Activated naive CD4-positive, alpha-beta T cell treated with Interleukin-2 at 50 U/mL for 16 hours (primary cell): ENCODE measurements at places on chromosomes 2 and 18.

DNA sequence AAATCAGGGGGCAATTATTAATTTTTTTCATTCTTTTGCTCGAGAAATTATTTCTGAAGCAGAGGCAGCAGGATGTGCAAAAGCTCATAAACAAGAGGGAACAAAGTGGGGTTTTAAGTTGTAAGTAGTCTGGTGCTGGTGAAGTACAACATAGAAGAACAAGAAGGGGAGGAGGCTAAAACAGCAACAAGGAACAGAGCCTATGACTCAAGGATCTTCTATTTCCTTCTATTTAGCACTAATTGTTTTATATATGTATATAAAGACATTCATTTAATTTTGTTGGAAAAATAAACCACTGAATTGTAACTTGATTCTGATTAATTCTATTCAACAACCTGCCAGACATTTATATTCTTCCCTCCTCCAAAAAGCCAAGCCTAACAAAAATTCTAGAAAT lies 35.0 kb downstream of the YES1 start:
- no peak for DNase-seq

- DNase-seq: no peak
Measured at GRCh38 chr2:72139874-72140620, 7.6 kb downstream of the CYP26B1 start.

GRCh38 chr18:53509886-53510285 lies 714.6 kb downstream of the MBD2 start:
- no peak for DNase-seq

GRCh38 chr18:57428221-57429150 lies 6.7 kb upstream of the ONECUT2 start:
- DNase-seq: no peak

- no peak for DNase-seq
Measured at GRCh38 chr2:175002547-175003274, 2.5 kb downstream of the CHN1 start.

DNA sequence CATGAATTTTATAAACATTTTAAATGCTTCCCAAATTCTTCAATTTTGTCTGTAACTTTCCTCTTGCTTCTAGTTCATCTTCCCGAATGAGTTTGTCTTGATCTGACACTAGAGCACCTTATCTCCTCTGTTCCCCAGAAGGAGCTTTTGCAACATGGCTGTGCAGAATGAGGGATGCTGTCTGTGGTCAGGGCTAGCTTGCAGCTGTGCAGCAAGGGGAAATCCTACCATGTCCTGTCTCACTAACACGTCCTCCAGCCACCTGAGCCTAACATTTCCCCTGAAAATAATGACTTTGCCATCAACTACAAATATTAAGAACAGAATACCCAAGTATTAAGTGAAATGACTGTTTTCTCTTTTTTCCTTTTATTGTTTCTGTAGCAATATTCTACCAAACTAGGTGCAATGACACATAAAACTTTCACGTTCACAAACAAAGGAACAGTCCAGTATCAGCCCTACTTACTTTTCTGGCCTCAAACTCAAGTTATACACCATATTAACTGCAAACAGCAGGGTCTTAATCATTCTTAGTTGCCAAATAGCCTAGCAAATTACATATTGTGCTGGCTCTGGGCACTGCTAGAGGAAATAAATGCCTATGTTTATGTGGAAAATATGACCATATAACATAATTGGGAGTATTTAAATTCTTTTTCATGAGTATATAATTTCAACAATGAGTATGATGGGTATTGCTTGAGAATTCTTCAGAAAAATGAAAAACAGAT lies 423.3 kb downstream of the CMPK2 start:
- no peak for DNase-seq

DNA sequence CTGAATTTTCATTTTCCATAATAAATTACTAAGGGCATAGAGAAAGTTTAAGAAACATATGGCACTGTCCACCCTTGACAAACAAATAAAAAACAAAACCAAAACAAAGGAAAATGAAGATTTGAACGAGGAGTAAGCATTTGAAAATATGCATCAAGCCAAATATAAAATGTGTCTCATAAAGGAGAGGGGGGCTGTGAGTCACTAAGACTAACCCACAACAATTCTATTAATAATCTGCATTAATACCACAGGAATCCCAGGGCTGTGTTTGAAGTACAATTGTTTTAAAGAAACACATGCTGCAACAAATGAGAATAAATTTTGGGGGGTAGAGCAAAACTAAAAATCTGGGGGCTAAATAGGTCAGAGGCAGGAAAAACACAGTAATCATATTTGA lies 53.8 kb upstream of the STK17B start:
- DNase-seq: no peak

DNA sequence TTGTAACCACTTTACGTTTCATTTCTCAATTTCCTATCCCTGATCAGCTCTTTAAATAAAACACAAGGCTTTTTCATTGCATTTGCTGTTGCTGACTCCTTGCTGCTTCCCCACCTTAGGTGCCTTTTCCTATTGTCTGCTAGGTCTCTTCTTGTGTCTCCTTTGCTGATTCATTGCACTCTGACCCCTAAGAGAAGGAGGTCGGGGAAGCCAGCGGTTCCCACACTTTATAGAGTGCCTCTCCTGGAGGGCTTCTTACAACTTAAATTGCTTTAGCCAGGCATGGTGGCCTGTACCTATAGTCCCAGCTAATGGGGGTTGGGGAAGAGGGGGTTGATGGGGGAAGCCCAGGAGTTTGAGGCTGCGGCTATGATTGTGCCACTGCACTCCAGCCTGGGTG lies 495.0 kb downstream of the DLGAP1 start:
- no peak for DNase-seq

- DNase-seq: no peak
Measured at GRCh38 chr18:3499501-3499900, 49.5 kb downstream of the TGIF1 start.

DNA sequence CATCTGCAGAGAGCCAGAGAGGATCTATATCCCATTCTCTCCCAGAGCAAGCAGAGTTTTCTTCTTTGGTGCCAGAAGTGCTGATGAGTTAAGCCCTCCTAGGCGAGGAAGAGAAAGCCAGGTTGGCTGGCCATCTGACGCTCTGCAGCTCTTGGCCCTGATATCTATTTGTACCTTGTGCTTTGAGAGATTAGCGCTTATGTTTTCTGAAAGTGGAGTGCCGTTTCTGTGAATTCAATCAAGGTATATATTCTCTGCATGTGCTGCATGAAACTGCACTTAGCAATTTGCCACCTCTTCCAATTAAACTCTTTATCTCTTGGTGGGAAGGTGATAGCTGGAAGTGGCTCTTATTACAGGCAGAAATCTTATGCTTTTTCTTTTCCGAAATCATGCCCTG lies 177.5 kb downstream of the LPIN1 start:
- no peak for DNase-seq

DNA sequence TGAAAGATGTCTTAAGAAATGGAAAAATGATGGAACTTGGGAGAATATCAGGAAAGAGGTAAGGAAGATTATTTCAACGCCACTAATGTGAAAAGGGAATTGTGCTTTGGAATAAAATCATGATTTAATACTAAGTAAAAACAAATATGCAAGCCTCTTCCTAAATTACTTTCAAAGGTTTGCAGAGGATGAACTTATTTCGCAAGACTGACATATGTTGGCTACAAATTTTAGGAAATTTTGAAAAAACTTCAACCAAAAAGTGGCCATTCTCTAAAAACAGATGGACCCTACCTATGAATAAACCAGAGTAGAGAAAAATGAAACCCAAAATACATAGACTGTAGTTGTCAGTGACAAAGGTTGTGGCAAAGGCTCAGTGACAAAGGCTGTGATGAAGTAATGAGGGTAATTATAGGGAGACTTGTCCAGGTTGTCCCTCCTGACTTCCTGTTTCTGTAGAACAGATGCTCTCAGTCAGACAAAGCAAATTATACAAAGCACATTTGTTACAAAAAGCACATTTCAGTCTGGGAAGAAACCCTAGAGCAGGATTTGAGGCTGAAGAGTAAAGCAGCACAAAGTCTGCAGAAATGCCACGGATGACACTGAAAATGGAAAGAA lies 39.5 kb downstream of the SFT2D3 start:
- DNase-seq: no peak

DNA sequence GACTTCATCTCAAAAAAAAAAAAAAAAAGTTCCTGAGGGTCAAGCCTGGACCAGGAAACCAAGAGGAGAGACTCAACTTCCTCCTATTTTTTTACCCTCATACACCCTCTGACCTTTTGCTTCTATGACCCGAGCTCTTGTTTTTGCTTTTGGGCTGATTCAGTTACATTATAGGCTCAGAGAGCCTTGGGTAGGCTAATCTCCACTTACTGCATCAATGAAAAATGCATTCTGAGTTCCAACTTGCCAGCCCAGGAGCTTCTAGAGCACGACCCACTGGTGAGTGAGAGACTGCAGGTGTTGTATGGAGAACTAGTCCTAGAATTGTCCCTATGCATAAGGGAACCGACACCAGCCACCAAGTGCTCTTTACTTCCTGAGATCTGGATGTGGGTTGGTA lies 91.1 kb downstream of the CABLES1 start:
- no peak for DNase-seq

- DNase-seq: no peak
Measured at GRCh38 chr2:133061874-133062593, 392.0 kb upstream of the LYPD1 start.

DNA sequence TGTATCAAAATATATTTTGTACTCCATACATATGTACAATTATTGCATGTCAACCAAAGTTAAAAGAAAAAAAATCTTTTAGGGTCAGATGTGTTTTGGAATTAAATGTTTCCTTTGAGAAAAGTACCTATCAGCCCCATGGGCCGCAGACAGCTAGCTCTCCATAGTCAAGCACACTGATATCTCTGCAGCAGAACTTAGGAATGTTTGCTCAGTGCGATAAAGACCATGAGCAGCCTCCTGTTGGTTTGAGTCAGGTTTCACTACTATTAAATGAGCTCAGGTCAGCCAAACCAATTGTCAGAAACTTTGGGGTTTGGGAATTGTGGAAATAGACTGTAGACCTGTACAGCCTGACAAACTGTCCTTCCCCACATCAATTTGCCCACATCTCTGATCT lies 33.7 kb downstream of the LCT start:
- no peak for DNase-seq

DNA sequence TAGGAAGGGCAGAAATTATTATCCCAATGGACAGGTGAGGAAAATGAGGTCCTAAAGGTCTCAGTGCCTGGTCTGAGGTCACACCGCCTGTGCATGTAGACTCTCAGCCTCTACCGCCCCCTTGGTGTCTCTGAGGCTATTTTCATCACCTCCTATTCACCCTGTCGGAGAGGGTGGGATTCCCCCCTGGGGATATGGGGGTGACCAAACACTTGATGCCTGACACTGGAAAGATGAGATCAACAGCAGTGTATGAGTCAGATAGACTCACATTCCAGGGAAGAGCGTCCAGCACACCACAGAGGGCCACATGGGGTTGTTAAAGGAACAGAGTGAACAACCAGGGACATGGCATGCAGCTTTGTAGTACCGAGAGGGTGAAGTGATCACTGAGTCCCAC lies 199.7 kb downstream of the SMAD2 start:
- DNase-seq: no peak

GRCh38 chr2:62505109-62505749 lies 766 bp downstream of the TMEM17 start:
- no peak for DNase-seq

DNA sequence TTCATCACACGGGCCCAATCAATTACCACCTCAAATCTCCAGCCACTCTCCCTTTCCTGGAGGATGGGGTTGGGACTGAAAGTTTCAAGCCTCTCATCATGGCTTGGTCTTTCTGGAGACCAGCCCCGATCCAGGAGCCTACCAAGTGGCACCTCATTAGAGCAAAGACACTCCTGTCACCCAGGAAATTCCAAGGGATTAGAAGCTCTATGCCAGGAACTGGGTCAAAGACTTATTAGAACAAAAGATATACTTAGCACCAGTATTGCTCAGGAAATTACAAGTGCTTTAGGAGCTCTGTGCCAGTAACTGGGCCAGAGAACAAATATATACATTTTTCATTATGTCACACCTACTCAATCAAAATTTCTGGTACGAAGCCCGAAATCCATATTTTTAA lies 14.3 kb downstream of the SLC25A52 start:
- DNase-seq: no peak

GRCh38 chr2:109081374-109081773 lies 47.6 kb upstream of the SH3RF3 start:
- DNase-seq: no peak

- no peak for DNase-seq
Measured at GRCh38 chr2:120735746-120736170, at the start of gene GLI2. Gene GLI2 (plus strand): TSS chr2:120735868. CDS start chr2:120797321, 61,453 bp downstream.

DNA sequence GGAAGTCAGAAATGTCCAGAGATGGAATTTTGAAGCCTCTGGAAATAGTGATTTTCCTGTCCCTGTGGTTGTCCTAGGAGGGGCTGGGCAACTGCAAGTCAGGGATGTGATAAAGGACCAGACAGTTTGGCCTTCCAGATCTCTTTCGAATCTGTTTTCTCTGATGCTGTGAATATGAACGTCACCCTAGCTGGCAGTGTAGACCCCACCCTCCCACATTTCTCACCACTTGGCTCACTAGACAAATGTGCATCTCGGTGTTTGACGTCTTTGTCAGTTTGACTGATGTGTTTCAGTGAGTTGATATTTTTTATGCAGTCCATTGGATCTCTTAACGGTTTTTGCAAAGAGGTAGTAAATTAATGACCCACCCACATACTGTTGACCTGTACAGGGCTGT lies 301.2 kb downstream of the TNS1 start:
- DNase-seq: no peak

GRCh38 chr18:11114653-11115052 lies 34.7 kb downstream of the PIEZO2 start:
- no peak for DNase-seq

- no peak for DNase-seq
Measured at GRCh38 chr2:120498121-120498520, 152.2 kb downstream of the INHBB start.

GRCh38 chr2:223460209-223460608 lies 142.0 kb downstream of the SCG2 start:
- DNase-seq: no peak

DNA sequence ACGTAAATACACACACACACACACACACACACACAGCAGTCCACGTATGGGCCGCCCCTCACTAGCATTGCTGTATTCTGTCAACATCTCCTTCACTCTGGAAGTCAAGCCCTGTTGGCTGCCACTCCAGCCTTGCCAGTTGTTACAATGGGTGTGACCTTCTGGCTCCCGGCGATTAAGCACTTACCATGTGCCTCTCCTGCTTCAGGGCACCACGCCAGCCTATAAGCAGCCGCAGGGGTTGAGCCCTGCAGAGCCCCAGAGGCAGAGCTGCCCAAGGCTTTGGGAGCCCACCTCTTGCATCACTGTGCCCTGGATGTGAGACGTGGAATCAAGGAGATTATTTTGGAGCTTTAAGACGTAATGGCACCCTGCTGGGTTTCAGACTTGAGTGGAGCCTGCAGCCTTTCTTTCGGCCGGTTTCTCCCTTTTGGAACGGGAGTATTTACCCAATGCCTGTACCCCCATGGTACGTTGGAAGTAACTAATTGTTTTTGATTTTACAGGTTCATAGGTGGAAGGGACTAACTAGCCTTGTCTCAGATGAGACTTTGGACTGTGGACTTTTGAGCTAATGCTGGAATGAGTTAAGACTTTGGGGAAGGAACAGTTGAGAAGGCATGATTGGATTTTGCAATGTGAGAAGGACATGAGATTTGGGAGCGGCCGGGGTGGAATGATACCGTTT lies 54.5 kb upstream of the ROCK2 start:
- no peak for DNase-seq

- no peak for DNase-seq
Measured at GRCh38 chr18:35851286-35851970, 121.1 kb upstream of the RMP24 start.
